ENCODE measurements at places on chromosomes 7 and 10.

DNA sequence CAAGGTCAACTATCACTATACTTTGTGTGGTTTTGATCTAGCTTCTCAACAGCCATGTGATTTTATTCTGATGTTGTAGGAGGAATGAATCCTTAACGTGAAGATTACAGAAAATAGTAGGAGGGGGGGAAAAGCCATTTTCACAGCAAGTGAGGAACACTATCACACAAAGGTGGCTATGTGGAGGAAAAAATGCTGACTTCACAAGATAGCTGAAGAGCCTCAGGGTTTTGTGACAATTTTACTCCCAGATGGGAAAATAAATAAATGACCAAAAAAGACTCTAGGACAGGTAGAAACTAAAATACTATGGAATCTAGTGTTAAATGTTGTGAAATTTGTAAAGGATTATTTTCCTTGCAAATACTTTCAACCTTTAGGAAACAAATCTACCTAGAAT, 281.0 kb downstream of the ADRA2A start:
- DNase-seq = no peak

GRCh38 chr10:78540355-78541076, 506.9 kb downstream of the RPS24 start:
- no peak for DNase-seq

GRCh38 chr7:151968357-151968756, 12.1 kb downstream of the GALNTL5 start:
- DNase-seq = no peak

DNA sequence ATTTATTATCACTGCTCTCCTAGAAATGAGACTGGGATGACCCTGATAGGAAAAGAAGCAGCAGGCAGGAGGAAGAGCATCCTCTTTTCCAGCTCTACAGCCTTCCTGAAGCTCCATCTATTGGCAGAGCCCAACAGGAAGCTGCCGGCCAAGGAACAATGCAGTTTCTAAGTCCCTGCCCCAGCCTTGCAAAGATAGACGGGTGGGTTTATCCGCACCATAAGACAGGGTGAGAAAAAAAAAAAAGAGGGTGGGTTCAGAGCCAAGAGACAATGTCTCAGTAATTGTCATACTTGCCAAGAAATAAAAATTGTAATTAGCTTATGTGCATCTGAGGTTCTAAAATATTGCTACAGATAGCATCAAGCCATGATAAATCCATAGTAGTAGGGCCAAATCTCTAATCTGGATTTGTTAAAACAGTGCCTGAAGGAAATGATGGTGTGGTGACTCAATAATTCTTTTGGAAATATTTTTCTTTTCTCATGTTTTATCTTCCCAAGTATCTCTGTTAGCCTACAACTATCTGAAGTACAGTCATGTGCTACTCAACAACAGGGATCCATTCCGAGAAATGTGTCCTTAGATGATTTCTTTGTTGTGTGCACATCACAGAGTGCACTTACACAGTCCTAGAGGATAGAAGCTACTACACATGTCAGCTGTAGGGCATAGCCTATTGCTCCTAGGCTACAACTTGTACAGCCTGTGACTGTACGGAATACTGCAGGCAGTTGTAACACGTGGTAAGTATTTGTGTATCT, 242.9 kb upstream of the CXCL12 start:
- no peak for DNase-seq

DNA sequence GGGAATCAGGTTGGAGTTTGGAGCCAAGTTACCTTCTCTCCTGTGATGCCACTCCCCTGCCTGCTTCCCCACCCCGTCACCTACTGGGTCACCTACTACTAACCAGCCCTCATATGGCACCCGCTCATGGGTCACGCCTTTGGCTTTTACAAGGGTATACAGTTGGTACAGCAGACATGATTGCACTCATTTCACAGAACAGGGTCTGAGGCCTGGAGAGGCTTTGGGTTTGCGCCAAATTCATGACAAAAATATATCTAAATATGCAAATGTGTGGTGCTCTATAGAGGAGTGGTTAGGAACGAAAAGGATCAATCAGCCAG, 10.7 kb downstream of the CRYGN start:
- no peak for DNase-seq

DNA sequence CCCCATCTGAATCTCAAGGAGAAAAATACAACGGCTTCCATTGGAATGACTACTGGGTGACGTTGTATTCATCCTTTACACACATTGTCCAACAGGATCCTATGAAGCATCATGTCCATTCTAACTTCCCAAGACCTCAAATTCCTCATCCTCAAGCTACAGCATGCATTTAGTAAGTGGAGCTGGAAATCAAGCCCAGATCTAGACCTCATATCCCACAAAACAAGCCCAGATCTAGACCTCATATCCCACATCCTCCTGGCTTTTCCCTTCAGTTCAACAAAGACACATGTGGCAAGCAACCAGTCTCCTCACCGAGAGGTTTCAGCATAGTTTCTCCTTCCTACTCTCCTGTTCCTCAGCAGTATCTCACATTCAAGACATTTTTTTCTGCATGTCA, 12.2 kb downstream of the IGF2BP3 start:
- DNase-seq = no peak

GRCh38 chr7:33142585-33142984, 13.2 kb downstream of the BBS9 start:
- DNase-seq = no peak

GRCh38 chr10:132494866-132495630, 42.5 kb upstream of the INPP5A start:
- DNase-seq = no peak

DNA sequence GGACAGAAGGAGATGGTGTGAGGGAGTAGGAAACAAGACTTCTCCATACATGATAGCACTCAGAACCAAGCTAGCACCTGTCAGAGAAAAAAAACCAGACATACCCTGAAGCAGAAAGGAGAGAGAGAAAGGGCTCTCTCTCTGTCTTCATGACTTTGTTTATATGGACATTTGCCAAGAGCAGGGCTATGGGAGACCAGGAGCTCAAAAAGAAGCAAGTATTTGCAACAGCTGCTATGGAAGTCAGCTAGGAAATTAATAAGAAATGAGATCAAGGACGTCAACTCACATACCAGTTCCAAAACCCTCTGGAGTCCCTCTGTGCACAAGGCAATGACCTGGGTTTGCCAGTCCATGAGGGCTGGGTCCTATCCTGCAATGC, 111.6 kb downstream of the SGMS1 start:
- no peak for DNase-seq

GRCh38 chr10:18195060-18195799, 55.0 kb downstream of the CACNB2 start:
- DNase-seq = peak; percentile 77

DNA sequence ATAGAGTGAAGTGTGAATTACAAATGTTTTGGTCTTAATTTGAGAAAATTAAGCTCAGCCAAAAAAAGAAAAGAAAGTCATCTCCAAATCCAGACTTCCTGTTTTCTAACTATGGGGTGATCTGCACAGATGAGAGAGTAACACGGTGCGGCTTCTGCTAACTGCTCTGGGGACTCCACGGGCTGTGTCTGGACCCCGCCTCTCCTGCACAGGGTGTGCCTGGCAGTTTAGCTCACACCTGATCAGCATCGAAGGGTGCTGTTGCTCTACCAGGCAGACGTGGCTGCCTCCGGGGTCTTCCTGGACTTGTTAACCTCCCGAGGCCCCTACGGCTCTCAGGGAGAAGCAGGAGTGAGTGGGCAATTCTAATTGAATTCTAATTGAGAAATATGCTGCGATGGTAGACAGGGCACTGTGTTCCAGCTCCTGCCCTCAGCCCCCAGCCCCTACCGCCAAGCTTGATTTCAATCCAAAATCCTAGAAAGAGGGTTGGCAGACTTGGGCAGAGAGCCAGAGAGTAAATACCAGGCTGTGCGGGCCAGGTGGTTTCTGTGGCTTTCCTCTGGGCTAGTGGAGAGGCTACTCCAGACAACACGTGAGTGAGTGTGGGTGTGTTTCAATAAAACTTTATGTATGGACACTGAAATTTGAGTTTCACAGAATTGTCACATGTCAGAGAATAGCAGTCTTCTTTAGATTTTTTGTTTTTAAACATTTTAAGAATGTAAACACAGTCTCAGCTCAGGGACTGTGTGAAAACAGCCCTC, 13.4 kb downstream of the SHH start:
- DNase-seq = no peak

DNA sequence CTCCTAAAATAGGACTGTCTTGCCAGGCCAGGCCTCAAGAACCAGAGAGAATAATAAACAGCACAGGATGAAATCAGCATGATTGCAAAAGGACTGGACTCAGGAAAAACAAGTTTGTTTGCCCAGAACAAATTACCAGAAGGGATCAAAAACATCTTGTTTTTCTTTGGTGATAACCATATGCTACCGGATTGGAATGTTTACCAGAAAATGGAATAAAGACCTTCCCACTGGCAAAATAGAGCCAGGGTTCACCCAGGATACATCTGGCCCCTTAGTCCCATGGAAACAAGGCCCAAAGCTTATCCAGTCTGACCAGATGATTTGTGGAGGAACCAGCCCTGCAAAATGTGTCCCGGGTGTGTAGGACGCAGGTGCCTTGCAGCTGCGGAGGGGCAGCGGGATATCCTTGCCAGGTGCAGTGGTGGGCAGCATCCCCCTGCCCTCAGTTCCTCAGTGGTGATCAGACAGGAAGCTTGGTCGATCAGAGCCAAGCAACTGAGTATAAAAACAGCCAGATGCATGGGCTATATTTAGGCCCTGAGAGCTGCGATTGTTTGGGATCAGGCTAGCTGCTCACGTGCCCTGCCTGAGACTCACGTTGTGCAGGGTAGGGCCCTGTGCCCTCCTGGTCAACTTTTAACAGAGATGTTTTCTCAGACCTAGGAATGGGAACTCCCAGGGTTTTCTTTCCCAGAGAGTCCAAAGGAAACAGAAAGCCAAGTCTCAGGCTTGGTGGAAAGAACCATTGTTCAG, 4.6 kb upstream of the ZNF22 start:
- DNase-seq = no peak

DNA sequence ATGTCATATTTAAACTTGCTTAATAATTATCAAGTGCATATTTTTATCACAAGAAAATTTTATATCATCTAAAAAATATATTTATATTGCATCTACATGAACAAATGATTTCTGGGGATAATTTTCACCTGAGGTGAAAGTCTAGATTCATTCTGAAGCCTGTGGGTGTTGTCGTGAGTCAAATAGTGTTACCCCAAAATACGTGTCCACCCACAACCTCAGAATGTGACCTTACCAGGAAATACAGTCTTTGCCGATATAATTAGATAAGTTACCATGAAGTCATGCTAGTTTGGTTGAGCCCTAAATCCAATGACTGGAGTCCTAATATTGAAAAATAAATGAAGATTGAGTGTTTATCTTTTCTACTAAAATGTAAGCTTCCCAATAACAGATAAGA, 203.0 kb upstream of the MDFIC start:
- no peak for DNase-seq

All from A673 (cell line).